NCI-H2081 treated with DMSO at 0.1 percent for 48 hours (cell line): ENCODE measurements at places on chromosomes 6 and 20.

GRCh38 chr6:68730291-68731054 lies 95.4 kb downstream of the ADGRB3 start:
- DNase-seq = no peak

DNA sequence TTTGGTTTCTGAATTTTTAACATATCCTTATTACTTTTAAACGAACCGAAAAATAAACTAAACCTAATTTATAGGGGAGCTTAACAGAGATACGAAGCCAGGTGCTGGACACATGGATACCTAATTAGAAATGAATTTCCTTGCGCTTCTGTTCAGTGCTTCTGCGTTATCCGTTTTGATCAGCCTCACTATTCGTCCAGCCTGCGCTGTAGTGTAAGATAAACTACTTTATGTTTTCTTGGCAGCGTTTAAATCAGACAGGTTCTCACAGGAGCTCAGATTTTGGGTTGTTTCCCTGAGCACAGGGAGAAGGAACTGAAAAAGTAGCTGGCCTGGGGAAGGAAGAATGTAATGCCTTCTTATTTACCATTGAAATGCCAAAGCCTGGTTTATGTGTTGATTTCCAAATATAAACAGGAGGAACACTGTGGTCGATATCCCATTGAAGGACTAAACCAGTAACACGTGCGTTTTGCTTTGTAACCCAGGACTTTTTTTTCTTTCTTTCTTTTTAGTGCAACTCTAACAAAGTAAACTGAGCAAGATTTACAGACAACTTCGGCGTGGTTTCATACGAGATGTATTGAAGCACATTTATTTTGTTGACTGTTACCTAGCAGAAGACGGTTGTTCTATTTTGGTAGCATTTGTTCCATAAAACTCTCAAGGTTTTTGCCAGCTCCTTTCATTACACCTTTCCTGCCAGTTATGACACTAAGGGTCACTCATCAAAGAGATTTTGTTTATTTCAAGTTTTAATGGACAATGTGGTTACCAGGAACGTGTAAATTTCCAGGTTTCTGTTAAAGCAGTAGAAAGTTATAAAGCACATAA lies 214.8 kb upstream of the HEY2 start:
- DNase-seq = no peak

DNA sequence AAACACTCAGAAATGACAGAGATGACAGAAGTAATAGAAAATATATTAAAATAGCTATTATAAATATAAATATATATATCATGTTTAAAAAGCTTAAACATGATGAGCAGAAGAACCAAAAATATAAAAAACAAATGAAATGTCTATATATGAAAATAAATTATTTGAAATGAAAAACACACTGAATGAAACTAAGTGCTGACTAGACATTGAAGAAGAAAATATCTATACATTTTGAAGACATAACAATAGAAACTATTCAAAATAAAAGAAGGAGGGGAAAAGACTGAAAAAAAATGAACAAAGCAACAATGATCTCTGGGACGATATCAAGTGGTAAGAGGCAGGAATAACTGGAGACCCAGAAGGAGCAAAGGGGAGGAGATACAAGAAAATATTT lies 76.8 kb downstream of the RNASET2 start:
- no peak for DNase-seq

DNA sequence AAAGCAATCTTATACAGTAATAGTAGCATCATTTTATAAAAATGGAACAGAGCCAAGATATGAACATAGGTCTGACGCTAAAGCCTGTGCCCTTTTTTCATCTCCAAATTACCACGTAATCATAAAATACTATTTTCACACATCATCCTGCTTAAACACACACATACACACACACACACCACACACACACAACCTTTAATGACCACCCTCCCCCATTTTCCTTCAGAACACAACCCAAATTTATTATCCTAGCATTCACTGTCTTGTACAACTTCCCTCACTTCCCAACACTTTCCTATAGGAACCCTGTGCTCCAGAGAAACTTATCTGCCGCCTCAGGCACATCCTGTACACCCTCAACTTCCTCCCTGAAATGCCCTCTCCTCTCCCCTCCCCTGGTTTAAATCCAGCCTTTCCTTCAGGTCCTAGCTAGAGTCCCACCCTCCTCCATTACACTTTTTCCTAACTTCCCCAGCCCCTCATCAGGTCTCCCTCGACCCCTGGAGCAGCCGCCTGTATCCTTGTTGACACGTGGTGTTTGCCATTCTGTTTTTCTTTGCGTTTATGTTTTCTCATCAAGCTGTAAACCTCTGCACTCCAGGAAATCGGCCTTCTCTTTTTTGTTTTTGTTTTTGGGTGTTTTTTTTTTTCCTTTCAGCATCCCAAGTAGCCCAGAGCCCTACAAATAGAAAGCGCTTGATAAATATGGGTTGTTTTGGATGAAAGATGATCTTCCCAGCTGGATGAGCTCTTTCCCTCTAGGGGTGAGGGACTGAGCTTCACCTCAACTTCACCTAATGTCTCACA lies 968 bp upstream of the MMP24 start:
- DNase-seq = no peak

DNA sequence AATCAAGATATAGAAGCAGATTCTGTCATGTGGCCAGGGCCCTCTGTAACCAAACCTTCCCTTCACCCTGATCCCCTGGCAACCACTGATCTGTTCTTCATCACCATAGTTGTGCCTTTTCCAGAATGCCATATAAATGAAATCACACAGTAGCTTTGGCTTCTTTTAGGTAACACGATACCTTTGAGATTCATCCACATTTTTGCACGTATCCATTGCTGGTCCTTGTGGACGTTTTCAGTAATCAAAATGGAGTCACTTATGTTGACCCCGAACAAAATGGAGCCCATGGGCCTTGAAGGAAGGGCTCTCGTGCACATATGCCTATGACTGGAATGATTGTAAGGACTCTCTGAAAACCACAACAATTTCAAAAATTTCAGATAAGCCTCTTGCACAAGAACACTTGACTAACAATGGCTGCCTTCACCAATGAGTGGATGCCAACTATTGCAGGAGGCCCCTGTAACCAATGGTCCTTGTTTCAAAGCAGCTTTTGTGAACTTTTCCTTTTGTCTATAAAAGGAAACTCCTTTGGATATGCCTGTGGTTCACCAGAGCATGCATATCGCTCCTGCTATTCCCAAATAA lies 84.3 kb upstream of the RALY start:
- no peak for DNase-seq

DNA sequence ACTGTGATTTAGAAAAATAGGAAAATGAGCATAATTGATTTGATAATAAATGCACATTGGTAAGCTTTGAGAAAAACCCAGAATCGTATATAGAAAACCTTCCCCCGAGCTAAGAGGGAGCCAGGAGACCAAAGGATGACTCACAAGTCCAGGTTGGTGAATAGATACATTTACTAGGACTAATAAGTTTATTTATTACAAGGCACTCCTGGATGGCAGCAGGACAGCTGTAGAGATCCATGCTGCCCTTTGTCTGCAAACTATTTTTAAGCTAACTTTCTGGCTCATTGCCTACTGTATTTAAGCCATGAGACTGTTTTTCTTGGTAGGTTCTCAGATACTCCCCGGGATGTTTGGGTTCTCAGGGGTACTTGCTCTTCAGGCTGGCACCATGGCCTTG lies 13.4 kb downstream of the CASP8AP2 start:
- no peak for DNase-seq
